ENCODE measurements at places on chromosomes 13 and 19. TPM values are rescaled to one million over a fixed set of nuclear protein-coding genes. Genes with fewer than 3 reads are reported as not detected.

Gene CCDC169
- total RNA-seq, result 0.61 TPM

Gene ZNF880
- total RNA-seq, result 5.6 TPM

DNA sequence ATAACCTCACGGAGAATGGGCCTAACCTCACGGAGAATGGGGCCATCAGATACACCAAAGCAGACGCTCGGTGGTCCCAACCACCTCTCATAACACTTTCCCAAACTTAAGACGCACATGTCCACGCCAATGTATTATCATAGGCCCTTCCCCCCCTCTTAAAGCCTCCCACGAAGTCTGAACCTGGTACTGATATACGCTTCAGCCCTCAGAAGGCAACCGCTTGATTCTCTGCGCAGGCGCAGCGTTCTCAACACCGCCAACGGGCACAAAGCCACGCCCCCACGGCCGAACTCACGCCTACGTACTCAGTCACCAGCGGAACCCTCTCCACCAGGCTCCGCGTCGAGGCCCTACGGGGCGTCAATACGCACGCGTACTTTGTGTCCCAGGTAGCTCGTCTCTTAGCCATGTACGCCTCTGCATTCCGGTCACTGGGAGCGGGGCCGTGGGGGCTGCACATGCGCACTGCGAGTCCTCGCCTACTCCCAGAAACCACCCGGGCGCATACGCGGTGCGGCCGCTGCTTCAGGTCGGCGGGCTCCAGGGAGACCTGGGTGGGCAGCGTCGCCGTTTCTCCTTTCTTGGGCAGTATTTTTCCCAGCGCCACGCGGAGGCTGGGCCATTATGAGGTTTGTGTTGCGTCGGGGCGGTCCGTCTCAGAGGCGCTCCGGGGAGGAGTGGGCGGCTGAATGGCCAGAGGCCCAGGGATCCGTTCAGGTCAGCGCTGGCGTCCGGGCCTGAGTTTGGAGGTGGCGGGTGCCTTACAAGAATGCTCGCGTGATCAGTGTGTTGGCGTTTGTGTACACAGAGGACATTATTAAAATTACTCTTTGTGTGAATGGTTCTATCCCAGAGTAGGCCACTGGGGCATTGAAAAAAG is 25.3 kb downstream of the ZNF582 start:
- peak; percentile 88 for DNase-seq

DNA sequence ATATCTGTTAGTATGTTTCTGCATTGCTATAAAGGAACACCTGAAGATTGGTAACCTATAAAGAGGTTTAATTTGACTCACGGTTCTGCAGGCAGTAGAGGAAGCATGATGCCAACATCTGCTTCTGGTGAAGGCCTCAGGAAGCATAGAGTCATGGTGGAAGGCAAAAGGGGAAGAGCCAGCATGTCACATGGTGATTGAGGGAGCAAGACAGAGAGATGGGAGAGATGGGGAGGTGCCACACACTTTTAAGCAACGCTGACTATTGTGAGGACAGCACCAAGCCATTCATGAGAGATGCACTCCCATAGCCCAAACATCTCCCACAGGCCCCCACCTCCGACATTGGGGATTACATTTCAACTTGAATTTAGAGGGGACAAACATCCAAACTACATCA is 32.8 kb downstream of the COG6 start:
- no peak for DNase-seq

Data from left colon (tissue), 2 donors.